Kidney tubule cell (primary cell): ENCODE measurements at places on chromosomes 12 and 14.

- no peak for DNase-seq
Measured at GRCh38 chr12:125566-125965, 59.0 kb downstream of the IQSEC3 start.

- DNase-seq, result no peak
Measured at GRCh38 chr12:64184216-64184615, 37.9 kb downstream of the KICS2 start.

GRCh38 chr12:42482041-42482747, 107.4 kb downstream of the PRICKLE1 start:
- DNase-seq, result peak; percentile 40

DNA sequence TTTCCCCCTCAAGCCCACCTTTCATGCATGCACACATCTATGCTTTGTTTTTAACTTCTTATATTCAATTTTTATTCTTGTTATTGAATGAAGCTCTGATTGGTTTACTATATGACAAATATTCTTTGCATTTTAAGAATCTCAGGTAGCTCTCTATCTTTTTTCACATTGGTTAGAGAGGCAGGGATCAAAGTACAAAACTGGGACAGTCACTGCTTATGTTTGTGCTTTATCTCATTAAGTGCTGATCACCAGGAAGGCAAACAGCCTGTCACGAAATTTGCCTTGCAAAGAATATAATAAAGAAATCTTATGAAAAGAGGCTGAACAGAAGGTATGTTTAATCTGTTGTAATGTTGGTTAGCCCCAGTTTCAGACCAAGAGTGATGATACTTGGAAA, 29.7 kb upstream of the INSM2 start:
- no peak for DNase-seq

- peak; percentile 30 for DNase-seq
Measured at GRCh38 chr14:100140452-100141078, 18.9 kb downstream of the DEGS2 start.
